Prostate gland (tissue), 2 donors: ENCODE measurements at places on chromosomes 2 and 18.

DNA sequence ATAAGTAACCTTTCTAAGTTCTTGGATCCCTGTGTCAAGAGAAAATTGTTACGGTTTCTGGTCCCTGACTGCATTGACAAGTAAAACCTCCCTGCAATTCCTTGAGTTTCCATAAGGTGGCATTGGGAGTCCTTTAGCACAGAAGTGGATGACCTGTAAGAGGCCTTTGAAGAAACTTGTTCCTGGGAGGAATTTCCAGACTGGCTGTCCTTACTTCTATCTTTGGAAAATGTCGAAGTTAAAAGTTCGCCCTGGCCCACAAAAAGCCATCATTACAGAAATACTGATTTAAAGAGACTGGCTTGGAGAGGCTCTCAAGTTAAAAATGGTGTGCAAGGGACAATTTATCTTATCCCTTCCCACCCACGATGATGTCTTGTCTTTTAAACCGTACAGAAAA lies 218.4 kb downstream of the CDH20 start:
- DNase-seq: peak; percentile 77

GRCh38 chr2:161571051-161571429 lies 53.2 kb upstream of the SLC4A10 start:
- DNase-seq: no peak

GRCh38 chr2:224924631-224925030 lies 117.6 kb downstream of the DOCK10 start:
- no peak for DNase-seq

- no peak for DNase-seq
These were observed 287.5 kb upstream of the SALL3 start for GRCh38 chr18:78692105-78692504.

DNA sequence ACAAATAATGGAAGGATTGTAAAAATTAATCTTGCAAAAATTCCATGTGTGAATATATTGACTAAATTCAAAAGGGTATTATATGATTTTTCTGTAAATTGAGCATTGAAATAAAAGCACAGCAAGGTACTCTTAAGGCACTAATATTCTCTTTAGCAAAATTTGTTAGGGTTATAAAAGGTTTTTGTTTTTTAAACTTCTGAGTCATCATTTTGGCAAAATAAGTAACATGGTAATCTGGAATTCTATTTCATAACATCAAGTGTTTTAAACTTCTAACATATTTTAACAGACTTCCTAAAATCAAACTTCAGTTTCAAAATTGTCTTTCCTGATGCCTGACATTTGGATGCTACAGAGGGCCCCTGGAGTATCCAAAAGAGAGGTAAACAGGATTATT lies 12.5 kb upstream of the INPP4A start:
- no peak for DNase-seq

DNA sequence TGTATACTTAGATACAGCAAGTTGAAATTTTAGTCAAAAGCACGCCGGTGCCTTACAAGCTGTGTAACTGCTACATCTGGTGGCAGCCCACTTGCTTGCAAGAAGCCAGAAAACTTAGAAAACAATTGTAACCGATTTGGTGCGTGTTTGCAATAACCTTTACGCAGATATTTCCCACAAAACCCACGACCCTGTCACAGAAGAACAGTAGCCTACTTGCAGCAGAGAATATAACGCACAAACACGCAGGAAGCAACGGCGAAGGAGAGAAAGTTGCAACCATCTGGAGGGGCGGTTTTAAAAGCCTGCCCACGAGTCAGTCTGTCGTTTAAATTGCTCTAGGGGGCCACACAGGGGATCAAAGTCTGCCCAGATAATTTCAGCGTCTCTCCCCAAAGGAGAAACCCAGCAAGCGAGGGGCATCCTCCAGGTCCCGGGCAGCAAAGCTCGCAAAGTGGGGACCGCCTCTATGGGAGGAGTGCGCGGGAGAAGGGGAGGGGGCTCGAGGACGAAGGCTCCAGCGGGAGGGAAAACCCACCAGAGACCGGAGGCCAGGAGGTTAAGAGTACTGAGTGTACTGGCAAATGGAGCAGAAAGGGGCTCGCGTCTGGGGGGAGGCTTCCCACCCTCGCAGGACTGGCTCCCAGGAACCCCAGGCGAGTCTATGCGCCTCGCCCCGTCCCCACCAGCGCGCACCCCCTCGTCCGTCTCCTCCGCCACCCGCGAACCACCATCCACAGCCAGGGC lies 1.1 kb downstream of the TLK1 start:
- peak; percentile 44 for DNase-seq

- no peak for DNase-seq
These were observed 271.6 kb upstream of the RND3 start for GRCh38 chr2:150759106-150759505.

DNA sequence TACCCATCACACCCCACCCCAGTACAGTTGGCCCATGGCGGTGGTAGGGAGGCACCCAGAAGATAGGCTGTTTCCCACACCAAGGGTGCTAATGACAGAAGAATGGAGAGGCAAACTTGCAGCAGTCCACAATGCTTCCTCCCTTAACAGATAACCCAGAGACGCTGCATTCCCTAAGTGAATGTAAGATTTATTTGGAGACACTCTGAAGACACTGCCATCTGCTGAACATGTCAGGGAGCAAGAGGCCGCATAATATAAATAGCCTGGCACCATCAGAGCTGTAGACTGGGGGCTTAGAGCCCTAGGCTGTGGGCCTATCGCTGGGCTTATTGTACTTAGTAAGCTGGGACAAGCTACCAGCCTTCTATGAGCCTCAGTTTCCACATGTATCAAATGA lies 2.2 kb upstream of the IWS1 start:
- DNase-seq: no peak

- DNase-seq: no peak
These were observed 262.8 kb upstream of the AGAP1 start for GRCh38 chr2:235230821-235231601.

DNA sequence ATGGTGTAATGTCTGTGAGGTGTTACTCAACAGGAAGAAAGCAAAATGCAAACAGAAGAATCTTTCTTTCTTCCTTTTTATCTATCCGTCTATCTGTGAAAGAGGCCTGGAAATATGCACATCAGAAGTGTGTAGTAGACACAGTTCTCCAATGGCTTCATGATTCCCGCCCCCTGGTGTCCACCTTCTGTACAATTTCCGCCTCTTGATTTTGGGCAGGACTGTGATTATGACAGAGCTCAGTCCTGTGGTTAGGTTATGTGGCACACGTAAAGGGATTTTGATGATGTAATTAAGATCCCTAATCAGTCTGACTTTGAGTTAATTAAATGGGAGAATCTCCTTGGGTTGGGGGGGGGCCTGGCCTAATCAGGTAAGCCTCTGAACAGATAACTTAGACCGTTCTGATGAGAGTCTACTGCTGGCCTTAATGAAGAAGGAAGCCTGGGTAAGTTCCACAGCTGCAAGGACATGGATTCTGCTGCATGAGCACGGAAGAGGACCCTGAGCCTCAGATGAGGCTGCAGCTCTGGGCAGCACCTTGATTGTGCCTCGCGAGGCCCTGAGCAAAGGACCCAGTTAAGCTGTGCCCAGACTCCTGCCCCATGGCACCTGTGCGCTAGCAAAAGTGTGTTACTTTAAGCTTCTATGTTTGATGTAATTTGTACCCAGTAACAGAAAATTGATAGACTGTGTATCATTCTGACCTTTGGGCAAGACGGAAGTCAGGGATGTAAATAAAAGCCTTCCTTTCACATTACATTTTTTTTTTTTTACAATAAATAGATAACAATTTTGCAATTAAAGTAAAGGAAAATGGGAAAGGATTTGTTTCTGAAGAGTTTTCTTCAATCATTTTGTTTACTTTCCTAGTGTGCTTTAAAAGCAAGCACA lies 11.3 kb upstream of the KCNF1 start:
- no peak for DNase-seq

GRCh38 chr2:122843503-122843902 lies 1088.1 kb downstream of the TSN start:
- no peak for DNase-seq

- DNase-seq: no peak
These were observed 9.4 kb upstream of the ITGB6 start for GRCh38 chr2:160209516-160209856.

DNA sequence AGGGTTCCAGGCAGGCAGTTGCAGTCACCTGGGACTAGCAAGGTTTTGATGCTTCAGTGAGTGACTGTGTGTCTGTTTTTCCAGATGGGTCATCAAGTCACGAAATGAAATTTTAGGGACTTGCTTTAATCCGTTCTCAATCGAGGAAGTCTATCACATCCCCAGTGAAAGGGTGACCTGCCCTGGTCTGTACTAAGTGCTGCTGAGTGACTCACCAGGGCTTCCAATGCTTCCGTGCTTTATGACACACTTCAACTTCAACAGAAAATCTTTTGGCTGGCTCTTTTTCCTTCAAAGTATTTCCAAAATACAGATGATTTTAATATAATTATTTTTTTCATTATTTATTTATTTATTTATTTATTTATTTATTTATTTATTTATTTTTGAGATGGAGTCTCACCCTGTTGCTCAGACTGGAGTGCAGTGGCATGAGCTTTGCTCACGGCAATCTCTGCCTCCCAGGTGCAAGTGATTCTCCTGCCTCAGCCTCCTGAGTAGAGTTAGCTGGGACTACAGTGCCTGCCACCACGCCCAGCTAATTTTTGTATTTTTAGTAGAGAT lies 18.4 kb downstream of the TFCP2L1 start:
- no peak for DNase-seq

DNA sequence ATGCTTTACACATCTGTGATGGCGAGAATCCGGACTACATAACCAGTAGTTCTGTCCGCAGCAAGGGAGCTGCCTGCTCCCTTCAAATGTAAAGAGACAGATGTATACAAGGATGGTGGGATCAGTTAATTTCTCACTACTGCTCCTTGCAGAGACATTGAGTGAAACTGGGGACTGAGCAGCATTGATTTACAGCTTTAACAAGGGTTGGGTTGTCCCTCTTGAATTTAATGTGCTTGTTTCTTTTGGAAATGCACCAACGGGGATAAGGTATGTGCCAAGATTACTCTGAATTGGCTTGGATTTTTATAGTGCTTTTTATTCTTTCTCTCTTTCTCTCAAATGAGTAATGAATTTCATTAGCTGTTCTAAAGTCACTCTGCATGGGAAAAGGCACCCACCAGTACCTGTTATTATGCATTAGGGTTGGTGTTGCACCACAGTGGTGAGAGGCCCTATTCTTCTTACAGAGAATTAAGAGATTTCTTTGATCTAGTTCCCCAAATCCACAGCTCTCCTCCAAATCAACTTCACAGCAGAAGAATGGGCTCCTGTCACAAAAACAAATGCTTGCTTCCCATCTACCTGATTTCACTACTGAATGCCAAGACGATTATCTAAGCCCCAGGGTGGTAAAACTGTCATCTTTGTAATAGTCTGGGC lies 107.6 kb downstream of the DOCK10 start:
- DNase-seq: peak; percentile 57

- no peak for DNase-seq
These were observed 307.3 kb upstream of the FBXO11 start for GRCh38 chr2:48213646-48214045.

- no peak for DNase-seq
These were observed 22.3 kb downstream of the PXDN start for GRCh38 chr2:1721706-1722646.

- no peak for DNase-seq
These were observed 116.6 kb downstream of the MTX2 start for GRCh38 chr2:176385838-176386237.

GRCh38 chr2:240128608-240129145 lies 7.4 kb downstream of the COPS9 start:
- no peak for DNase-seq

GRCh38 chr2:113068706-113069485 lies 1.1 kb downstream of the IL1F10 start:
- DNase-seq: no peak

GRCh38 chr2:226585130-226585561 lies 214.5 kb downstream of the IRS1 start:
- no peak for DNase-seq

- peak; percentile 18 for DNase-seq
These were observed 641 bp downstream of the MAPRE3 start for GRCh38 chr2:26970928-26971627.

GRCh38 chr2:158443606-158444005 lies 12.9 kb downstream of the CCDC148 start:
- no peak for DNase-seq

DNA sequence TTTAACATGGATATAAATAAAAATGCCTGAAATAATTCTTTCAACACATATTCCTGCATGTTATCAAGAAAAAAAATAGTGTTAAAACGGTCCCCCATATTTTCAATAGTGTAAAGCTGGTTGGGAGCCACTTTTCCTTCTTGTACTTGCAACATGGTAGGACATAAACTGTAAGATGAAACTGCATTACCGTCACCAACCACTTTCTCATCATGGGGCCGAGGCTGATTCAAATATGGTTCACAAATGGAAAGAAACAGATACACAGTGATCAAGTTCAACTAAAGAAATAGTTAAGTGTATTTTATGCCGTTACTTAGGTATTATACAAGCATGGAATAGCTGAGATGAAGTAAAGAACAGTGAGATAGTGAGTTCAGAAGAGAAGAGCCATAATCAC lies 360.7 kb downstream of the ZEB2 start:
- no peak for DNase-seq

DNA sequence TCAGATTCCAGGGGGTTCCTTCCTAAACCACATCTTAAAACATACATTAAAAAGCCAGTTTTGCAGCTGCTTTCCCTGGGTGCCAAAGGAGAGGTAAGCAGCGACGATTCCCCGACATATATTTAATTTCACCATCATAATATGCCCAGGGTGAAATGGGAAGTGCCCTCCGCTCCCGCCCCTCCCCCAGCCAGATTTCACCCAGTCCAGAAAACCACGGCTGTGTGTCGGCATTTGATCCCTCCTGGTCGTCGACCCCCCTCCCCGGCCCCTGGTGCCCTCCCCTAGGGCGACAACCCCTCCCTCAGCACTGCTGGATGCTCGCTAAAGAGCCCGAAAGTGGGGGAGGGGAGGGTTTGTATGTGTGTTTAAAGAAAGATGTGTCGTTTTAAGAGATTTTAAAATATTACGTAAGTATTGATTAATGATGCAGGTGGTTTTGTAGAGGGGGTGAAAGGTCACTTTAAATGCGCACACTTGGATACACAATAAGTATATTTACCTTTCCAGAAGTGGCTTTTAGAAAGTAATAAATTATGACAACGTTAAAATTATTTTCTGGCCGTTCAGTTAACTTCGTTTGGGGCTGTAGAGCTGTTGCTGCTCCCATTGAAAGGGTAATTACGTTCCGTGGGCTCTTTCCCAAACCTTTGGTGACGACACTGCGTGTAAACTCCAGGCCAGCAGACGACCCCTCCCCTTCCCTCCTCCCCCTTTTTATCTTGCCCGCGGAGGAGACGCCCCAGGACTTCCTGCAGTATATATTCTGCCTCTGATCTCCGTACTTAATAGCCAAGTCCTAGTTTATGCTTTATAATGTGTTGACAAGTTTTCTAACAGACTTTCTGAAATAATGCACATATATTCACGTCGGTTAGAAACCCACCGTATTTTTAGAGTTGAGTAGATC lies 3.4 kb upstream of the BCL11A start:
- no peak for DNase-seq
